ENCODE measurements at places on chromosomes 12 and 14. TPM values are rescaled to one million over a fixed set of nuclear protein-coding genes. Genes with fewer than 3 reads are reported as not detected.

ERP27 gene
- 0.19 TPM for total RNA-seq

DEGS2 gene
- total RNA-seq, result 0.28 TPM

PDZRN4 gene
- not detected for total RNA-seq

PIWIL1 gene
- not detected for total RNA-seq

SLC35F4 gene
- total RNA-seq, result not detected

PTCSC3 gene
- total RNA-seq, result not detected

C12orf50 gene
- total RNA-seq, result not detected

TAS2R19 gene
- total RNA-seq, result 7.3 TPM

KANSL2 gene
- total RNA-seq, result 60.9 TPM

PRKD1 gene
- total RNA-seq, result 21.7 TPM

ENDOU gene
- total RNA-seq, result not detected

TMEM30B gene
- total RNA-seq, result 0.56 TPM

ANKRD33 gene
- total RNA-seq, result under 0.01 TPM

ALDH1L2 gene
- 74.4 TPM for total RNA-seq

ABCD4 gene
- total RNA-seq, result 27.6 TPM

RTN1 gene
- total RNA-seq, result under 0.01 TPM

PNN gene
- 30.1 TPM for total RNA-seq

STXBP6 gene
- total RNA-seq, result 7.7 TPM

AQP6 gene
- under 0.01 TPM for total RNA-seq

TMEM120B gene
- total RNA-seq, result 10.7 TPM

LRRC10 gene
- total RNA-seq, result not detected

NFKBIA gene
- 110 TPM for total RNA-seq

SCYL2 gene
- 39.3 TPM for total RNA-seq

TOMM20L gene
- total RNA-seq, result not detected

PTPRB gene
- total RNA-seq, result 25.7 TPM

SLC5A8 gene
- not detected for total RNA-seq

DPF3 gene
- 6.1 TPM for total RNA-seq

AKAP3 gene
- total RNA-seq, result 1.4 TPM

CLEC9A gene
- total RNA-seq, result not detected

KRT1 gene
- total RNA-seq, result not detected

LRRK2 gene
- 5.9 TPM for total RNA-seq

TSPAN11 gene
- total RNA-seq, result under 0.01 TPM

CRIP1 gene
- total RNA-seq, result 5.4 TPM

MORN3 gene
- total RNA-seq, result 0.56 TPM

TMEM233 gene
- 0.56 TPM for total RNA-seq

Data from regular cardiac myocyte (primary cell).